Stimulated activated CD4-positive, alpha-beta T cell treated with anti-CD3 and anti-CD28 coated beads, Interleukin-15, amount 100 ng/mL, for 1 hour (primary cell): ENCODE measurements at places on chromosomes 4 and X.

DNA sequence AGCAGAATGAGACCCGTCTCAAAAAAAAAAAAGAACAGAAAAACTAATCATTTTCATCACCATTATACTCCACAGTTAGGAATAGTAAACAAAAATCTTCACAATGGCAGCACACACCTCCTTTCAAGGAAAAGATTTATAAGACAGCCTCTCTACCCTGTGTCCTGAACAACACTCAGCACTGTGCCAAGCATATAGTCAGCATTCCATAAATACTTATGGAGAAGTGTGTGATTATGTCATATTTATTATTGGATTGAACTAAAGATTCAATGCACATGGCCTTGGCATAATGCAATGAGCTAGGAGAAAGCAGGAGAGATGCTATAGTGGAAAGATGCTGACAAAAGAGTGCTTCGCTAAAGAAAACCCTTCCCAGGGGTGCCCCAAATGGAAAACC lies 52.6 kb downstream of the FAM114A1 start:
- DNase-seq, result no peak

- no peak for DNase-seq
These were observed 16.0 kb downstream of the MEPE start for GRCh38 chr4:87848622-87849351.

DNA sequence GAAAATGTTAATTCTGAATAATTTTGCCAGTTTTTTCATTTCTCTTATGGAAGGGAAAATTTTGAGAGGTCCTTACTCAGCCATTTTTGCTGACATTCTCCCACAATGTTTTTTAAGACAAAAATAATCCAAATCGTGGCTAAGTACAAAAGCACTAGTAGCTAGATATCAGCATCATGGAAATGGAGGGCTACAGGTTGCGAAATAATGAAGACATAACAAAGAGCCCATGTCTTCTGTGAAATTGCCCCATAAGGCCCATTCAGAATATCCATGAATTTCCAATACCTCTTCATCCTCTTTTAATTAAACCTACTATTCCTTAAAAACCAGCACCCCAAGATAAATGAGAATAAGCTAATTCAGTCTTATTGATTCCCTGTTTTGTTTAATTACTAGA lies 107.4 kb downstream of the HNRNPD start:
- DNase-seq, result no peak

- DNase-seq, result no peak
These were observed 121.8 kb upstream of the GALNT7 start for GRCh38 chr4:173046818-173047217.

- DNase-seq, result no peak
These were observed 75.1 kb downstream of the PRKX start for GRCh38 chrX:3638280-3638873.

DNA sequence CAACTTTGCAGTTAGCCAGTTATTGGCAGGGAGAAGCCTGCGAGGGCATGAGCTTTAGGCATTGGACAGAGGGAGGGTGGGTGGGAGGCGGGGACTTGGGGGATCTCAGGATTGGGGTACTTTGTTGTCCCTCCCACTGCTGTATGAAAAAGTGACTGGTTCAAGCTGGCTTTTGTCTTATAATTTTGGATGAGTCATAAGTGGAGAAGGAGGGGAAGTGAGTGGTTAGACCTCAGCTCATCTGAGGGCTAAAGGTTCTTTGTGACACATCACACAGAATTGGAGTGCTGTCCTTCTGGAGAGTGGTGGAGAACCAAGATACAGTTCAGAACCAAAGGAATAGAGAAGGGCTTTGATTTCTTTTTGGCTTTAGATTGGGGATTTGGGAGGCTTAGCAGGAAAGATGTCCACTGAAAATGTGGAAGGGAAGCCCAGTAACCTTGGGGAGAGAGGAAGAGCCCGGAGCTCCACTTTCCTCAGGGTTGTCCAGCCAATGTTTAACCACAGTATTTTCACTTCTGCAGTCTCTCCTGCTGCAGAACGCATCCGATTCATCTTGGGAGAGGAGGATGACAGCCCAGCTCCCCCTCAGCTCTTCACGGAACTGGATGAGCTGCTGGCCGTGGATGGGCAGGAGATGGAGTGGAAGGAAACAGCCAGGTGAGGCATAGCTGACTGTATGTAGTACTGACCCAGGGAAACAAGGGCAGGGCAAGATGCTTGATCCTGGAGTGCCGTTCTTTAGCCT lies at the start of gene SLC4A4:
Gene SLC4A4, plus strand, starts transcription at position 175 of the 748 bp plus-strand sequence.
- no peak for DNase-seq

DNA sequence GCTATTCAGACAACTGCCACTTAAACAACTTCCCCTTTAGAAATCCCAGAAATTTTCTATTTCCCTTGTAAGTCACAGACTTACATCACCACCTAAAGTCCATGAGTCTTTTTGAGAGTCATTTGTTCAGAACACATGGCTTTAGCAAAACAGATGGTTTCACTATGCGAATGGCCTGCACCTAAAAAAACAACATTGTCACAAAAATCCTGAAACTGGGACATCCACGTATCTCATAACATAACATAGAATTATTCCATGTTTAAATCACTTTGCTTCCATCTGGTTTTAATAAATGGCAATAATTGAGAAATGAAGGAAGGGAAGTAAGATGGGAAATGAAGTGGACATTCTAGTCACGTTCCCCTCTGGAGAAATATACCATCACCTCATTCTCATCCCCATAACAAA lies 155.3 kb upstream of the EDNRA start:
- DNase-seq, result no peak

DNA sequence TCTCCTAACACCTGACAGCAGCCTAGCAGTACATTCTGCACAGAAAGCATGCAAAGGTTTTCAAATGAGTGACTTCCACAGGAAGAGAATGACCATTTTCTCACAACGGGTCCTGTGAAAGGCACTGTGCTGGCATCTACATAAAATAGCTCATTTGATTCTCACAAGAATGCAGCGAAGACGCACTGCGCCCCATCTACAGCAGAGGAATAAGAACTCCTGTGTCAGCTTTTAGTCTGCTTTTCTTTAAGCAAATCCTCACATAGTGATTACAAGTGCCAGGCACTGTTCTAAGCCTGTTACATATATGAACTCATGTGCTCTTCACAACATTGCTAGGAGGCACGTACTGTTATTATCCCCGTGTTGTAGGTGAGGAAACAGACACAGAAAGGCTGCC lies 62.5 kb downstream of the AFAP1 start:
- no peak for DNase-seq

- DNase-seq, result no peak
These were observed 167.3 kb upstream of the LEF1 start for GRCh38 chr4:108336076-108336475.

- DNase-seq, result no peak
These were observed 176.8 kb upstream of the RPL34 start for GRCh38 chr4:108443585-108443984.

- no peak for DNase-seq
These were observed 174.3 kb downstream of the GPM6A start for GRCh38 chr4:175637762-175638161.

DNA sequence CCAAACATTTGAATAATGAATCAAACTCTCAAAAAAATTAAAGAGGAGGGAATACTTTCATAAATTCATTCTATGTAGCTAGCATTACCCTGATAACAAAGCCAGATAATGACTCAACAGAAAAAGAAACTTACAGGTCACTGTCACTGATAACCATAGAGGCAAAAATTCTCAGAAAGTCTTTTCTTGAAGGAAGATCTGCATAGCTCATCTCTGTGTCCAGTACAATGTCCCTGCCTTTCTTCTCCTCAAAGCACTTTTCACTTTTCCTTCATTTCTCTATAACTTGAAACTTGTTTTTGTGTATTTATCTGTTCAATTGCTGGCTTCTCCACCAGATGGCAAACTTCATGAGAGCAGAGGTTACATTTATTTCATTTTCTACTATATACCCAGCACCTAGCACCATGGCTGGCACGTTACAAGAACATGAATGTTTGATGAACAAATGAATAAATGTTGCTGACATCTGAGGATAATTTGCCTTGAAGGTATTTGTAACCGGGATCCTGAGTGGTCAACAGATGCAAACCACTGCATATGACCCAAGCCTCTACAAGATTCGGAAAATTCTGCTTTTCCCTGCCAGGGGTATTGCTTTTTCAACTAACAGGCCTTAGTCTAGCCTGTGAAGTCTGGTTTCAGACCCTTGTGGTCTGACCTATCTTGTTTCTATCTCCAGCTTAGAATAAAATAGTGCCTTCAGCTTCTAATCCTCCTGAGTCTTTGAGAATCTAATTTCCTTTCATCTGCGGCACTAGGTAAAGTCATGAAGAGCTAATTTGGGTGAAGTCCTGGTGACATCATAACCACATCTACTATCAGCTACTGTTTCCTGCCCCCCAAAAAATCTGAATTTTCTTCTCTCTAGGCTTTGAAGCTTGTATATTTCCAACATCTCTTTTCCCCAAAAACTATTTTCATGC lies 52.5 kb upstream of the ANTXR2 start:
- no peak for DNase-seq

GRCh38 chr4:56668267-56668666 lies 12.8 kb downstream of the HOPX start:
- DNase-seq, result no peak

DNA sequence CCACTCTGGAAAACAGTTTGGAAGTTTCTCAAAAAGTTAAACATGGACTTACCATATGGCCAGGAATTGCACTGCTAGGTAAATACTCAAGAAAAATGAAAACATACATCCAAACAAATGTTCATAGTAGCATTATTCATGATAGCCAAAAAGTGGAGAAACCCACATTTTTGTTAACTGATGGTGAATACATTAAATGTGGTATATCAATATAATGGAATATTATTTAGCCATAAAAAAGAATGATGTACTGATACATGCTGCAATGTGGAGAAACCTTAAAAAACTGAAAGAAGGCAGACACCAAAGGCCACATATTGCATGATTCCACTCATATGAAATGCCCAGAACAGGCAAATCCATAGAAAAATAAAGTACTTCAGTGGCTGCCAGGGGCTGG lies 79.1 kb downstream of the SHROOM3 start:
- DNase-seq, result no peak

DNA sequence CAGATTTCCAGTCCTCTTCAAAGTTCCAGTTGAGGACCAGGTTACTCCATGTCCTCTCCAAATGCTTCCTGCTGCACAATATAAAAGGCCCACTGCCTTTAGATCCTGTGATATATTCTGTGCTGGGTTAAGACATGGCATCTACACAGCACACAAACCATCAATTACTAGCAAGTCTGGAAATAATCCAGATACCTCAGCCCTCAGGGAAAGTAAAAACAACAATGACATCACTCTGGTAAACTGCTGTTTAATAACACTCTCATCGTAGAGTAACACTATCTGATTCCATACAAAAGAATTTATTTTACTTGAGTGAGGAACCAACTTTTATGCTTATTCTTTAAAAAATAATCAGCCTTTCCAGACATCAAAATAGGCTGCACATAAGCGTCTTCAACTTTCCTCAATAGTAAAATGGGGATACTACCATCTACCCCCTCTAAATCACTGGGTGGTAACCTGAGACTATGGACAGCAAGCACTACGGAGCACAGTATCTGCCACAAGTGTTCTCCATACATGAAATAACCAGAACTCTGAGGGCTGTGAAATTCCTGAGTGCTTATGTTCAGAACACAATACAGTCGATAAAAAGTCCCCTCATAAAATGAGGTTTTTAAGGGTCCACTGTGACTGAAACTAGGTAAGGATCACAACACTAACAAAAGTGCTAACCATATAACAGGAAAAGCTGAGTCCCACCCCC lies 53.4 kb downstream of the ABCG2 start:
- DNase-seq, result no peak

- no peak for DNase-seq
These were observed 17.5 kb downstream of the RBBP7 start for GRCh38 chrX:16852617-16853179.

GRCh38 chr4:31737419-31737818 lies 1017.2 kb downstream of the PCDH7 start:
- no peak for DNase-seq

GRCh38 chr4:62927574-62927973 lies 1481.7 kb downstream of the TECRL start:
- no peak for DNase-seq

DNA sequence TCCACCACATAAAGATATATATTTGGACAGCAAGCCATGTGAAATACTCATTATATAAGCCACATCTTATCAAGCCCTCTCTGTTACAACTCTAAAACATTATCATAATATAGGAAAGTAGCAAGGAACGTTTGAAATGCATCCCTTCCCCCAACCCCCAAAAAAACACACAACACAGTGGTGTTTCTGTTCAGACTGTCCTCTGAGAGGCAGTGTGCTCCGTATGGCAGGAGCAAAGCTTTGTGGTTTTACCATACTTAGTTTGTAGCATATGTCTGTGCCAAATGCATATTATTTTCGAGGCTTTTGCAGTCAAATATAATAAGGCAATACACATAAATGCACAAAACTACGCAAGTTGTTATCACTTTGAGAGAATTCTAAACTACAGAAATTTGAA lies 194.2 kb downstream of the RAPGEF2 start:
- no peak for DNase-seq
